ENCODE measurements at places on chromosomes 1 and 21.

- no peak for DNase-seq
Observed at GRCh38 chr1:67683316-67683715, 1.7 kb upstream of the GADD45A start.

GRCh38 chr21:42507418-42507817, 6.2 kb upstream of the SLC37A1 start:
- DNase-seq: no peak

- DNase-seq: no peak
Observed at GRCh38 chr1:151581921-151582320, 29.9 kb upstream of the SNX27 start.

DNA sequence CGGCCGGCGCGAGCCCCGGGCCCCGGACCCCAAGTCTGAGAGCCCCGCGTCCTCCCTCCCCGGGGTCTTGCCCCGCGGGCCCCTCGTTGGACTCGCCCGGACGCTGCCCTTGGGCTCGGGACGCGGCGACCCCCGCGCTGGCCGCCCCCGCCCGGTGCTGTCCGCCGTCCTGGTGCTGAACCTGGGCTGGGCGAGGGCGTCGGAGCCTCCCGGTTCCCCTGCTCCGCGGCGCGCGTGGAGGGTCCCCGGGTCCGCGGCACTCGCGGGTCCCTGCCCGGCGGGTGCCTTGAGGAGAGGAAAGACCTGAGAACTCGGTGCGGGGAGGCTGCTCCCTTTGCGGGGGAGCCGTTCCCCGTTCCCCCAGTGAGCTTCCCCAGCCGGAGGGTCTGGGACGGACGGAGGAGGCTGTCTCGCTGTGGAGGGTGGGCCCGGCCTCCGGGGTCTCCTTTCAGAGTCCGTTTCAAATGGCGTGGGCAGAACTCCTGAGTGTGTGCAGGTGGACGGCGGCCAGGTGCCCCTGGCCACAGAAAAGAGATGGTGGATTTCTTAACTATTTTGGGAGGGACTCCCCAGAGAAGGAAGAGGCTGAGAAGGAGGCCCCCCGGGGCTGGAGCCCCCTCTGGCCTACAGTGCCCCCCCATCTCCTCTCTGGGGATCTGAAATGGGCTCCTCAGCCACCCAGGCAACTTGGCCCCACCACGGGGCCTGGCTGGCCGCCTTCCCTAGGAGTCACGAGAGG, 595 bp downstream of the GABRD start:
- no peak for DNase-seq

- no peak for DNase-seq
Observed at GRCh38 chr1:7878027-7878426, 25.2 kb upstream of the UTS2 start.

DNA sequence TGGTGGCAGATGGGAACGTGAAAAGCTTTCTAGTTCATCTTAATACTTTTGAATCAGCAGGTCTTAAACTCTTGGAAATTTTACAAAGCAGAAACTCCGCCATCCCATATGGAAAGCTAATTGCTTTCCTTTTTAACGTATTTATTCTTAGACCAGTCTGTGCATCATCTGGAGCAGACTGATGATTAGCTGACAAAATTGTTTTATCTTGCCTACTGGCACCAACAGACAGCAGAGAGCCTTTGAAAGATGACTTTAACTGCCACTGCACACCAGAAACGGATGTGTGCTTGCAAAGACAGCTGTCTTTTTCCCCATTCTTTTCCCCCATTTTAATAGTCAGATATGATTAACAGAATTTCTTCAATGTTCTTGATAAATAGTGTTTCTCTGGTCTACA, 97.0 kb downstream of the PLD5 start:
- no peak for DNase-seq

GRCh38 chr1:205954819-205955404, 11.7 kb upstream of the SLC26A9 start:
- DNase-seq: no peak

- DNase-seq: peak; percentile 77
Observed at GRCh38 chr21:46099476-46099875, 1.6 kb downstream of the COL6A2 start.

DNA sequence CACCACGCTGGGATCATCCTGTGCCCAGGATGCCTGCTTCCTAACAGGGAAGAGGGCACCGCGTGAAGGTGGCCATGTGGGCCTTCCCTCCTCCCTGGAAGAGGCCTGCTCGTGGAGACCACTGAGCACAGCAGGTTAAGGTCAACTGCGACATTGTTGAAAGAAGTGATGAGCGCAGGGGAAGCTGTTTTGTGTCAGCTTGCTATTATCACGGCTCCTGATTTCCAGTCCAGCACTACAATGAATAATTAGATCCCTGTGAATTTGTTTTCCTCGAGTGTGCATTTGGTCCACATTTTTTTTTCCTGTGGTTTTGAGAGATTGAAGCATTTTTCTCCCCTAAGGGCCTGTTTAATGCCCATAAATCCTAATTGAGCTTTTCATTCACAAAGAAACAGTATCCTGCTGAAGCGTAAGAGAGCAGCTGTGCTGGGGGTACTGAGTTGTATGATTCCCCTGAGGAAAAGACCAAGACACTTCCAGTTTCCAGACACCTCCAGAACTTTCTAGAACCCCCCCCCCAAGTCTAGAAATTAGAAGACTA, 204.9 kb downstream of the KCNJ6 start:
- DNase-seq: no peak

DNA sequence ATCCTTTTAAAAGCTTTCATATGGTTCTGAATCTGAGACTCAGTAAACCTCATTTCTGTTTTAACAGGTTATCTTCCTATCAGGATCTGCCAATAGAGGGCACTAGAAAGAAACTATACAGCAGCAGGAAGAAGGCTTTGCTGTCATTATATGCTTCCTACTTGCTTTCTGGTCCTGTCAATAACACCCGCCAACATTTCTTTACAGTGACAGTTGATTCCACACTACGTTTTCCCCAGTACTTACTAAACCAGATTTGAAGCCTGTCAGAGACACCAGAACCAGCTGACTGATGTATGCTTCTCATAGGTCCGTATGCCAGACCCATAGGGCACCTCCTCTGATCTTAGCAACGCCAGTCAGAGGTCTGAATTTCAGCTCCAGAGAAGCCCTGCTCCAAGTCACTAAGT, 341.0 kb upstream of the NEGR1 start:
- DNase-seq: no peak

DNA sequence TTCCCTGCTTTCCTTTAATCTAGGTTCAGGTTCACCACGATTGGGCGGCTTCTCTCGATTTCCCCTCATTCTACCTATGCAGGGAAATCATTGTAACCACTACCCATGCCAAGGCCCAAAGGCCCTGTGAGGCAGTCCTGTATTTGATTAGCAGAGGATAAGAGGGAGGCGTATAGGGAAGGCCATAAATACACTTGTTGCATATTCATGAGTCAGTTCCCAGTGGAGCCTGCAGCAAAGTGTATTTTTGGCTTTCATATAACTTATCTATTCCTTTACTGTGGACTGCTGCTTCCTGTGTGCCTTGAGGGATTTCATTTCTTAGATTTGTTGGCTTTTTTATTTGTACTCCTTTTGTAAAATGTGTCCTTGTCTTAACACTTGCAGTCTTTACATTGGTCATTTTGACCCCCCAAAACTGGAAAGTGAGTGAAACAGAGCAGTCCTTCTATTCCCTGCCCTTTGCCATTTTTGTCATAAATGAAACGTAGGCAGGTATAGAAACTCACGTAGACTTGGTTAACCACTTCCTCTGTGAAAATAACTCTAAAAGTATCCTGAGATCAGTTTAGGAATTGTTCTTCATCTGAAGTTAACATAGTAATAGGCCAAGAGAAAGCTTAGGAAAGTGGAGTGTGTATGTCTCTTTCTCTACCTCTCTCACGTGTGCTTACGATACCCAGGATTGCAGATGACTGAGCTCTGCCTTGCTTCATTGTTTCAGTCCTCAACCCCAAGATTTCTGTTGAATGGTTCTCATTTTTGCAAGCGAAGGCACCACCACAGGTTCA, 19.6 kb upstream of the KCNQ4 start:
- no peak for DNase-seq

- no peak for DNase-seq
Observed at GRCh38 chr1:27163093-27163492, 8.2 kb upstream of the SLC9A1 start.

DNA sequence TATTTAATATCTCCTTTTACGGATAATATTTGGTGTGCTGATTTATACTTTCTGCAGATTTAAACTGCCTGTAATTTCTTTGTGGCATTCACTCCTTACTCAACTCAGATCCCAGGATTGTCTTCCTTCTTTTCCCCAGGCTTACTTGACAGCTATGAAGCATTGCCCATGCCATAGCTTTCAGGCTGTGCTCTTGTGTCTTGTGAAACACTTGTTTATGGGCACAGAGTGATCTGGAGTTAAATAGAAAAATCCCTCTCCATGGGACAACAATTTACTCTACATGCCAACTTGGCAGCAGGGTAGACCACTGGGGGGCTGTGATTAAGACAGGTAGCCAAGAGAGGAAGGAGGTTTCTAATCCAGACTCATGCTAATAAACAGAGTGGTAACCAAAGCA, 57.4 kb downstream of the PPP1R12B start:
- no peak for DNase-seq

Measured in coronary artery (tissue), 2 donors.